ENCODE measurements at places on chromosomes 2 and 18.
A peak's percentile ranks its signal among the peaks of the same experiment; 100 is the strongest.

GRCh38 chr2:134441153-134441863 lies 187.4 kb downstream of the MGAT5 start:
- no peak for DNase-seq

DNA sequence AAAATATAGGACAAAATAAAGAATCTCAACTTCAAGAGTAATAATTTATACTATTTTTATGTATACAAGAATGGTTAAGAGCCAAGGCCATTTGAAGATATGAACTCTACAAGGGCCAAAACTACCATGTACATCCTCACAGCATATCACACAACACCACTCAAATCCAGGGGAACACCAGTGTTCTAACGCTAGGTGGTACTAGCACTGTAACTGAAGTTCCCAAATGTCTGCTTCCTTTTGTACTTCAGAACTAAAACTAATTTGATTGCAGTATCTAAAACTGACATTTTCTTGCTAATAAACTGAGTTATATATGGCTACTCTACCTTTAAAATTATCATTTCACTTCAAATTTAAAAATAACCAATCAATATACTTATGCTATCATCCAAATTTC lies 47.0 kb downstream of the REV1 start:
- no peak for DNase-seq

GRCh38 chr18:59835605-59836379 lies 64.0 kb upstream of the PMAIP1 start:
- no peak for DNase-seq

GRCh38 chr2:38185012-38185491 lies 109.1 kb upstream of the CYP1B1 start:
- DNase-seq, result no peak

GRCh38 chr18:23240609-23240930 lies 105.3 kb downstream of the CABLES1 start:
- no peak for DNase-seq

DNA sequence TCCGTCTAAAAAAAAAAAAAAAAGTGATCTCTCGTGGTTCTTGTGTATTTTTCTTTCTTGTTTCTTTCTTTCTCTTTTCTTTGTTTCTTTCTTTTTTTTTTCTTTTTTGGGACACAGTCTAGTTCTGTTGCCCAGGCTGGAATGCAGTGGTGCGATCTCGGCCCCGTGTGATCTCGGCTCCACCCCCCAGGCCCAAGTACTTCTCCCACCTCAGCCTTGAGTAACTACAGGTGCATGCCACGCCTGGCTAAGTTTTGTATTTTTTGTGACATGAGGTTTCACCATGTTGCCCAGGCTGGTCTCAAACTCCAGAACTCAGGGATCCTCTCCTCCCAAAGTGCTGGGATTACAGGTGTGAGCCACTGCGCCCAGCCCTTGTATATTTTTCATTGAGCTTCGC lies 91.4 kb downstream of the TMEM237 start:
- DNase-seq, result no peak

GRCh38 chr2:82246220-82246775 lies 1941.7 kb upstream of the LRRTM1 start:
- no peak for DNase-seq

DNA sequence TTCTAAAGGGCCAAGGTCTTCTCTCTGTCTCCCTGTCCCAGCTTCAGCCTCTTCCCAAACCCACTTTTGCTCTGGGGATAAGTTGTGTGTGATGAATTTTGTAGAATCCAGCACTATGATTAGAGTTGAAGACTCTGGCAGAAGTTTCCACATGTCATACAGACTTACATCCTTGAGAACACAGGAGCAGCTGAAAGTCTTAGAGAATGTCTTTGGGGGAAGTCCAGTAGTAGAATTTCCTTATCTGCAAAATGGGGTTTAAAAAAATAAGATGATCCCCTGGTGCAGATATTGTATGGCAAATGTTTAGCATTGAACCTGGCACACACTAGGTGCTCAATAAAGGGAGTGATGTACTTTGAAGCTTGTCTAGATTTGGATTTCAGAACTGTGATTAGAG lies 65.2 kb downstream of the TMEM247 start:
- DNase-seq, result no peak

DNA sequence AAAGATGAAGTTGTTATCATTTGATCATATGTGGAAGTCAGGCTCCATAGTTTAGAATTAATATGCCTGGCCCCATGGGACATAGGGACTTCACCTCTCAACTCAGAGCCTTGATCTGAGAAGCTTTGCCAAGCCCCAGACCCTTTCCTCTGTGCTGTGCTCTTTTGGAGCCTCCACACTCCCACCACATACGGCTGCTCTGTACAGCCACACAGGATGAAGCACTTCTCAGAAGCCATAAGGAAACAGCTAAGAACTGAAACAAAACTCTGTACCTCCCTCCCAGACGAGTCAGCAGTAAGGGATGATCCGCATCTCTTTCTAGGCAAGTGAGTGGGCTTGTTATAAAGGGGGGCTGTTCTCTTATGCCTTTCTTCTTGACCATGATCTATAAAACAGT lies 66.5 kb downstream of the CAB39 start:
- no peak for DNase-seq

- no peak for DNase-seq
Observed at GRCh38 chr2:1011006-1011405, 60.4 kb downstream of the SNTG2 start.

DNA sequence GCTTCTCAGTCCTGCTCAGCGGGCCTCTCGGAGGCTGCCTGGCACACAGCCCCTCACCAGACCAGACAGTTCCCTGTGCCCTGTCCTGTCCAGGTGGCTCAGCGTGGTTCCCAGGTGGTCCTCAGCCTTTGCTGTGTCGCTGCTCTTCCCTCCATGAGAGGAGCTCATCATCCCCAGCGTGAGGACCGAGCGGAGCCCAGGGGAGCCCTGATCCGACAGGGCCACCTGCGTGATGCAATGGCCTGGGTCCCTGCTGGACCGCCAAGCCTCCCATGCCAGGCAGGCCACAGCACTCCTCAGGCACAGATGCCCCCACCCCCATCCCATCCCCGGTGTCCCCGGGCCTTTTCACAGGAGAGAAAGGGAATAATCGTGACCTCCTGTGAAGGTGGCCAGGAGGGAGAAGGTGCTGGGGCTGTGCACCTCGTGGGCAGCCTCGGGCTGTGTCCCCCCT lies 4.3 kb downstream of the GPC1 start:
- DNase-seq, result no peak

- no peak for DNase-seq
Observed at GRCh38 chr2:21067125-21067524, 23.3 kb upstream of the APOB start.

DNA sequence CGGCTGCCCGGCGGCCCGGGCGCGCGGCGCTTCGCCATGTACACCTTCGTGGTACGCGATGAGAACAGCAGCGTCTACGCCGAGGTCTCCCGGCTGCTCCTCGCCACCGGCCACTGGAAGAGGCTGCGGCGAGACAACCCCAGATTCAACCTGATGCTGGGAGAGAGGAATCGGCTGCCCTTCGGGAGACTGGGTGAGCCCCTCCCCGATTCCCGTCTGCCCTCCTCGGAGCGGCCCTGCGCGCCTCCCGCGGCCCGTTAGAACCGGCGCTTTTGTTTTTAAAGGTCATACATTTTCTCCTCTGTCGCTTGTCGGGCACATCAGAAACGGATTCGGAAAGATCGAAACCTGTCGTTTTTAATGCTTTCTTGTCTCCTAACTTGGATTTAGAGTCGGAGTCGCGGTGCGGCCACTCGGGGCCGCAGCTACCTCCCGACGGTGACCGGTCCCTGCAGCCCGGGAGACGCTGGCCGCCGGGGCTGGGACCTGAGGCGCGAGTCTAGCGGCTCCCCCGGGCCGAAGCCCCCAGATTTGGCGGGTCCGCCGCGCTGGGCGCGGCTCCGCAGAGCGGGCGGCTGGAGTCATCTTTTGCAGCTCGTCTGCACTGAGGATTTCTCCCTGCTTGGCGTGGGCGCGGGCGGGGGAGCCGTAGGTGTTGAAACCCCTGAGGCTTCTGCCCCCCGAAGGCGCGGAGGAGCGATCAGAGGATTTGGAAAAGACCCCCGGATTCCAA lies 519 bp downstream of the TTL start:
- DNase-seq, result peak; percentile 52
